ENCODE measurements at places on chromosomes 16 and 17.

GRCh38 chr17:73096866-73097265, 4.4 kb upstream of the SLC39A11 start:
- no peak for DNase-seq

DNA sequence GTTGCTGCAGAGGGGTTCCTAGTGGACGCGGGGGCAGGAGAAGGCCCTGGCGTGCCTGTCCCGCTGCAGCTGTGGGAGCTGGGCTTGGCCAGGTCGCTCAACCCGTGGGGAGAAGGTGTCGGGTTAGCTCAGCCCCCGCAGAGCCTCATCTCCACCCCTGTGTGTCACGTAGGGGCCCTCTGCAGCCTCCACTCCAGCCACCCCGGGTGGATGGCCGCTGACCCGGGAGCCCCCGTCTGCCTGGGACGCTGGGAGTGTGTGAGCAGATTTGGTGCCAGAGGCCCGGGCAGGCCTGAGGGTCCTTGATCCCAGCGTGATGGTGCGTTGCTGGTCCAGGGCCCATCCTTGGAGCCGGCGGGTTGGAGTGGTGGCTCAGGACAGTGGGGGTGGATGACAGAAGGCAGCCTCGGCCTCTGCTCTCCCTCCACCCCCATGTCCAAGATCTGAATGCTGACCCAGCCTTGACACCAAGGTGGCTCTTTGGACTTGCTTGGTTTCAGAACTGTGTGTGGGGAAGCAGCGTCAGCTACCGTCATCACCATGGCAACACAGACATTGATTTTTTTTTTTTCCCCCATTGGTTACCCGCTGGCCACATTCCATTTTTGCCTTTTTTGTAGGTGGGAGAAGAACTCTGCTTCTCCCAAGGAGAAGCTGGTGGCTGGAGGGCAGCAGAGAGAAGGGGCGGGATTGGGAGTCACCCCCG, 35.7 kb downstream of the BAIAP2 start:
- DNase-seq, result no peak

DNA sequence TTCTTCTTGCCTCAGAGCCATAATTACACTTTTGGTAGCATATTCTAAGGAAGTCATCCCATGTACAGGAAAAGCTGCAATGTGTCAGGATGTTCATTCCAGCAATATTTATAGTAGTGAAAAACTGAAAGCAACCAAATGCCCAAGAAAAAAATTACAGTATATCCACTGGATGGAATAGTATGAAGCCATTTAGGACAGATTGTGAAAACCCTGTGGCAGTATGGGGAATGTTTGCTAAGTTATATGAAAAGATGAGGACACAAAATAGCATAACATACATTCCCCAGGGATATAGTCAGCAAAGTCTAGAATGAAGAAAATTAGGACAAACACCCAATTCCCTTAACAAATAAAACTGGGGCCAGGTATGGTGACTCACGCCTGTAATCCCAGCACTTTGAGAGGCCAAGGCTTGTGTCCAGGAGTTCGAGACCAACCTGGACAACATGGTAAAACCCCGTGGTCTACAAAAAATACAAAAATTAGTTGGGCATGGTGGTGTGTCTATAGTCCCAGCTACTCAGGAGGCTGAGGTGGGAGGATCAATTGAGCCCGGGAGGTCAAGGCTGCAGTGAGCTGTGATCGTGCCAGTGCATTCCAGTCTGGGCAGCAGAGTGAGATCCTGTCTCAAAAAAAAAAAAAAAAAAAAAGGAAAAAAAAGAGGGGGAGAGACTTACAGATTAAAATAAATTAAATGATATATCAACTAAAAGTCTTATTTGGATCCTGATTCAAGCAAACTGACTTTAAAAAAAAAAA, 2.3 kb downstream of the LRRC3C start:
- no peak for DNase-seq

DNA sequence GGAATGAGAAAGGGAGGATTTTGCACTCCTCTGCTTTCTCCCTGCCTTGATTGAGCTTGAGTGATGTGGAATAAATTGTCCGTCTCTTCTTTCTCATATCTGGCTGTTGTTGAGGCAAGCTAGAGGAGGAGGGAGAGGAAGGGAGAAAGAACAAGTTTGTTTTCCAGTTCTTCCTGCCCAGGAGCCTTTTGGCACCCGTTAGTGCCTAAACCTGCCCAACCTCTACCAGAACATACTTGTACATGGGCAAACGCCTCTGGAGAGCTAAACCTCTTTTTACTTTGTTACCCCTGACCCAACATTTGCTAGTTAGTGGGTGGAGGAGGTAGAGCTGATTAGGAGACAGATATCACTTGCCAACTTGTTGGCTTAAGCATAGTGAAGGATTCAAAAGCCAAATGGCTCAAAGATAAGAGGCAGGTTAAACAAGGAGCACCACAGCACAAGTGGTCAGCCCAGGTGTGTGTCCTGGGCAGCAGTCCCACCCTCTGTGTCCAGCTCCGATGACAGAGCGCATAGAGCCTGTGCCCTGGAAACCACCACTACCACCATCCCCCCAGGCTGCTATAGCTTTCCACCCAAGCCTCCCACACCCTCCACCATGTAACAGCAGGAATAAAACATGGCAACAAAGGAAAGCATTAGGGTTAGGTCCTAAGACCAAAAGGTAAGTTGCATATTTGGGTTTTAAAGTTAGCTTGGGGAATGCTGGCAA, 6.5 kb downstream of the ODF4 start:
- no peak for DNase-seq

DNA sequence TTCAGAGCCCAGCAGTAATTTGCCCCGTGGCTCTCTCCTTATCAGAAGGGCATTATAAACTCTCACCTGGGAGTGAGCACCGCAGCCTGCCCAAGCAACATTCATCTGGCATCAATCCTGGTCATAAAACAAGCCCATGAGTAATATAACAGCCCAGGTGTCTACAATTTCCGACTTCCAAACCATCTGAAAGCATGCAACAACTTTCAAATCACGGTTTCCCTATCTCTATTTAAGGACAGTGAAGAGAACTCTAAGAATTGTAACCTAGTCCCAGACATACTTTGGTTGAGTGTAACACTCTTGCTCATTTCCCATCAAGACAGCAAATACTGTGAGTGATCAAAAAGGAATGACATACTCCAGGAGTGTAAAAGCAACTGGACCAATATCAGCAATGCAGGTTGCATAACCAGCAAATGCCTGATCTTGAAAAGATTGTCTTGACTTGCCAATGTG, 487.4 kb upstream of the SOX9 start:
- DNase-seq, result no peak

GRCh38 chr16:64397945-64398508, 723.8 kb downstream of the CDH11 start:
- DNase-seq, result no peak

DNA sequence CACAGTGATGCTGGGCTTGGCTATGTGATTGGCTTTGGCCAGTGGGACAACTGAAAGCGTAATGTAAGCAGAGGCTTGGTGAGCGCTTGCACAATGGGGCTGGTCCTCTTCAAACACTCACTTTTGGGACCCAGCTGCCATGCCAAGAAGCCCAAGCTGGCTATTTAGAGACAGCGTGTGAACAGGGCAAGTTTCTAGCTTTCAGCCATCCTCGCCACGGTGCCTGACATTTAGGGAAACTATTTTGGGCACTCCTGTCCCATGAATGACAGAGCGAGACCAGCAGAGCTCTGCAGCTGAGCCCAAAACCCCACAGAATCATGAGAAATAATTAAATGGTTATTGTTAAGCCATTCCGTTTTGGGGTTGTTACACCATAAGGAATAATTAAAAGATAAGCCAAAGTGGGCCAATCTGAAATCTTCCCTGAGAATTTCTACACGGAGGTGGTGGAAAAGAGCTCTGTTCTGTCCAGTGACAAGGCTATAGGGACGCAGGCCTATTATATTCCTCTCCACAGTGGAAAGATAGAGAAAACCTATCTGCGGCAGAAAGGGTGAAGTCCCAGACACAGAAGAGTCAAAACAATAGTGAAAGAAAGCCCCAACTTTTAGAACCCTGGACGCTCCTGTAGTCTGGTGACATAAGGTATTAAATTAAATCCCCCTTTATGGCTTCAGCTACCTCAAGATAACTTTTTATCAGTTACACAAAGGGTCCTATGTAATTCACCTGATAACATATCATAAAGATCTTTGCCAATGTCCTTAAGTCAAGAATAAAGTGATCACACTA, 10.8 kb upstream of the RPRML start:
- no peak for DNase-seq

GRCh38 chr16:68995011-68995504, 110.4 kb upstream of the HAS3 start:
- DNase-seq, result no peak

DNA sequence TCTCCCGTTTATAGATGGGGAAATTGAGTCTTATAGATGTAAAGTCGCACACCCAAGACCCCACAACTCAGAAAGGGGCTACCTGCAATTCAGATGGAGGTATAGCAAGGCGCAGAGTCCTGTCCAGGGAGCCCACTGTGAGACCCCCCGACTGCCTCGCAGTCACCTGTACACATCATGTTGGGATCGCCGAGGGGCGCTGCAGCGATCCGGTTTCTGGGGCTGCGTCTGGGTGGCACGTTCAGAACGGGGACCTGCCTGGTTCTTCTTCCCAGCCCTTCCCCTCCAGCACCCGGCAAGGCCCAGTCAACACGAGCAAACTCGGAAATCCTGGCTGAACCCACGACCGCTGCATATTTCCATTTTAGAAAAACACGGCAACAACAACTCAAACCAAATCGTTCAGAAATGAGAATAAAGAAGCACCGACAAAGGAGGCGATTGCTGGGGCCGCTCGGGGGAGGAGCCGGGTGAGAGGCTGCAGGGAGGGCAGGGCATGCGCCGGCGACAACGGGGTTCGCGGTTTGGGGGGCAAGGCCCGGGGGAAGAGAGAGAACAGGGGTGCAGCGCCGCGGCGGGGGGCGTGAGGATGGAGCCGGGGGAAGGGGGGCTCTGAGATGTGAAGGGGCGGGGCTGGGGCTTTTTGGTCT, 643 bp downstream of the HSDL1 start:
- DNase-seq, result no peak

- no peak for DNase-seq
Observed at GRCh38 chr17:80888276-80889160, 103.1 kb upstream of the CHMP6 start.

- peak; percentile 2 for DNase-seq
Observed at GRCh38 chr16:81035975-81036750, 521 bp downstream of the ATMIN start.

DNA sequence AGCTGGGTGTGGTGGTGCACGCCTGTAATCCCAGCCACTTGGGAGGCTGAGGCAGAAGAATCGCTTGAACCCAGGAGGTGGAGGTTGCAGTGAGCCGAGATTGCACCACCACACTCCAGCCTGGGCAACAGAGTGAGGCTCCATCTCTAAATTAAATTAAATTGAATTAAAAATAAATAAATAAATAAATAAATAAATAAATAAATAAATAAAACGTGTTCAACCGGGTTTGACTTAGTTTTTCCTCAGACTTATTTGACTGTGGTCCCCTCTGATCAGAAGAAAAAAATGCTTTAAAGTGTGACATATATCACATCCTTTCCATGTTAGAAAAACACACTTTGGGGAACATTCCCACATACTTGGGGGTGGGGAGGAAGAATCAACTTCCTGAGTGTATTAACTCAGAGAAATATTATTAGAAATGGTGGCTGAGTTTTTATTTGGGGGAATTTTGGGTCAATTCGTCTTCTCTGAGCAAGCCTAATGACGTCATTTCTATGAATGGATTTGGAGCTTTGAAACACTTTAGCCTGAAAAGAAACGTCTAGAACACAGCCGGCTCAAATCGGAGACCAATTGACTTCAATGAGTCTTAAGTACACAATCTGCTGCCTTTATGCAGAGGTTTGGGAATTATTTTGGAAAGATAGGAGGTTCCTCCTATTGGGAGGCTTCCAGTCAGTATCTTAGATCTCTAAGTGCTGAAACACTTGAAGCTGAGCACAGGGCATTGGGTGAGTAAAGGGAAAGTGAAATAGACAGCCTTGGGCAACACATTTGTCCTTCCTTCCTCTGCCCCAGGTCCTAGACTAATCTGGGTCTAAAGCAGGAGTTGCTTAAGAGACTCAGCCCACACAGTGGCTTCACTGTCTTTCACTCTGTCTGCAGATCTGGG, 132.6 kb downstream of the PITPNC1 start:
- DNase-seq, result no peak

DNA sequence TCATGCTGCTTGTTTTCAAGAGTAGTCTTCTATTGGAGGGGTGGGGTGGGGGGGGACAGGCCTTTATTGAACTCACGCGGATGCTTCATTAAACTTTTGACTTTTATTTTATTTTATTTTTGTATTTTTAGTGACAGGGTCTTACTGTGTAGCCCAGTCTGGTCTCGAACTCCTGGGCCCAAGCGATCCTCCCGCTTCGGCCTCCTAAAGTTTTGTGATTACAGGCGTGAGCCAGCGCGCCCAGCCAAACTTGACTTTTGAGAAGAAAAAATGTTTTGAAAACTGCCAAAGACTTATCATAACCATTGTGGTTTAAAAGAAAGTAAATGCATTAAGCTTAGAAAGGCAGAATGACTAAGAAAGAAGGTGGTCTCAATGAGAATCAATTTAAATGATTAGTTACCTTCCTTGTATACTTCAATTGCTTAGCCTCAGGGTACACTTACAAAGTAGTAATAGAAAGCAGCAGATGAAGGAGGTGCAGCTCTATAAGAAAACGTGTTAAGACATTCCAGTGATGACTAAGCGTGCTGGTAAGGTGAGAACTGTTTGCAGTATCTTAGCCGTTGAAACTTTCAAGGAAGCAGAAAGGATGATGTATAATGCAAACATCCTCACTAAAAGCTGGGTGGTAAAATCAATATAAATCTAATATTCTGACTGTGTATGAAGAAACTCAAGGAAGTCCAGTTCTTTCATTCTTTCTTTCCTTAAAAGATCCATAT, 1.2 kb downstream of the AP2B1 start:
- no peak for DNase-seq

DNA sequence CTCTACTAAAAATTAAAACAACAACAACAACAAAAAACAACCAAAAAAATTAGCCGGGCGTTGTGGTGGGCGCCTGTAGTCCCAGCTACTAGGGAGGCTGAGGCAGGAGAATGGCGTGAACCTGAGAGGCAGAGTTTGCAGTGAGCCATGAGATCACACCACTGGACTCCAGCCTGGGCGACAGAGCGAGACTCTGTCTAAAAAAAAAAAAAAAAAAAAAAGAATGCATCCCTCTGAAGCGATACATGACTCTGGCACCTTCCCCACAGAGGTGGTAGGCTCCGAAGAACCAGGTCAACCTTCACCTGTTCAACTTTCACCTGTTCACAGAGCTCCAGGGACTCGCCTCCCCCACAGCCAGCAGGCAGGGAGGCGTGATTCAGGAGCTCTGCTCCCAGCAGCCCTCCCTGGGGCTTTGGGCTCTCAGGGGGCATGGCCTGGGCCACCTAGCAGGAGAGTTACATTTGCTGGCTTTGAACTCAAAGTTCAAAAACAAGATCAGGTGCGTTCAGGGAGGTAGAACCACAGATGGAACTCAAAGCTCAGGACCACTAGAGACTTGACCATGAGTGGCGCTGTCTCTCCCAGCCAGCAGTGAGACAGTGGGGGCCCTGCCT, 5.6 kb downstream of the VAC14 start:
- no peak for DNase-seq
